H9 (cell line): ENCODE measurements at places on chromosomes 13 and 19. TPM values are rescaled to one million over a fixed set of nuclear protein-coding genes. Genes with fewer than 3 reads are reported as not detected.

- no peak for DNase-seq
- no peaks in the 10 kb centered on the region for H3K36me3 ChIP-seq
- no peak overlapping the region for H3K27ac ChIP-seq
- H3K27me3 ChIP-seq, result no peaks in the 10 kb centered on the region
Measured at GRCh38 chr13:39670445-39670844, 15.0 kb downstream of the COG6 start.

DNA sequence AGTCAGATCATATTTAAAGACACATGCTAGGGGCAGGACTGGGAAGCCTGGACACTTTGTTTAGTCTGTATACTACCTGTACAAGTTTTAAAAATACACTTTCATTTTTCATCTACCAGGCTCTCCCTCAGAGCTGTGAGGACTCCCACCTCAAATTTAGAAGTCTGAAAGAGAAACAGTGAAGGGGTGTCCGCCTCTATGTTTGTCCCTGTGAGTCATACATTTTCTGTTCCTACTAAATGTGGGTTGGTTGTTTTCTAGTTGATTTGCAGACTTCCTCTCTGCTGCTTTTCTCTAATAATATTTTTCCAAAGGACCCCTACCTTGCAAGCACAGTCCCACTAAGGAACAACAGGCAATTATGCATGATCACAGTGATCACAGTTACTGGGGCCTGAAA is 110.5 kb downstream of the ENOX1 start:
- H3K27me3 ChIP-seq, result no peaks in the 10 kb centered on the region
- no peak overlapping the region for H3K27ac ChIP-seq
- no peak overlapping the region for H3K4me3 ChIP-seq
- no peaks in the 10 kb centered on the region for H3K36me3 ChIP-seq

GRCh38 chr19:18795540-18795939 is 4.4 kb upstream of the COMP start:
- no peak overlapping the region for H3K4me3 ChIP-seq
- no peaks in the 10 kb centered on the region for H3K36me3 ChIP-seq
- no peaks in the 10 kb centered on the region for H3K4me1 ChIP-seq
- no peak overlapping the region for H3K27ac ChIP-seq

FXYD7 gene
- 8.2 and 9.0 TPM in 2 replicates for total RNA-seq

GRCh38 chr13:87821512-87821911 is 150.3 kb downstream of the SLITRK5 start:
- H3K27me3 ChIP-seq, result no peaks in the 10 kb centered on the region
- H3K4me3 ChIP-seq, result no peak overlapping the region
- DNase-seq, result no peak
- no peaks in the 10 kb centered on the region for H3K4me1 ChIP-seq

C19orf67 gene
- 0.39 and 0.72 TPM in 2 replicates for total RNA-seq

GRCh38 chr19:15869109-15869555 is 28.7 kb downstream of the CYP4F2 start:
- H3K27me3 ChIP-seq, result no peaks in the 10 kb centered on the region
- H3K36me3 ChIP-seq, result peaks cover 33% of the 10 kb centered on the region
- no peaks in the 10 kb centered on the region for H3K4me1 ChIP-seq
- H3K27ac ChIP-seq, result no peak overlapping the region
- no peak overlapping the region for H3K4me3 ChIP-seq
- no peak for DNase-seq

DNA sequence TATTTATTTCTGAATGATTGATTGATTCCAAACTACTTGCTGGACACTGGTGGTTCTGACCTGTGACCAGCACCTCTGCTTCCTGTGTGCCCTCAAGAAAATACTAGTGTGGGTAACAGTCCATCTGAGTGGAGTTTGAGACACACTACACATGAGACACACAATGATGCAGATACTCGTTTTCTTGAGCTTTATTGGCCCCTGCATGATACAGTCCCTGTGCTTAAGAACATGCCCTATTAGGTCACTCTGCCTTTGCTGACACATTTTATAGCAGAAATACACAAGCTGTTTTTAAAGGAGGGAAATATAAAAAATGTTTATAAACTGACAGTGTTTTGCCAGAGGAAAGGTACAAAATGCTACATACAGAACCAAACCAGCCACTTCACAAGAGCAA is 126.9 kb downstream of the STK24 start:
- no peak overlapping the region for H3K4me3 ChIP-seq
- H3K36me3 ChIP-seq, result peaks cover 63% of the 10 kb centered on the region
- no peaks in the 10 kb centered on the region for H3K27me3 ChIP-seq
- peaks cover 5% of the 10 kb centered on the region; the same call in 1 of the 2 replicates for H3K4me1 ChIP-seq
- DNase-seq, result no peak
- H3K27ac ChIP-seq, result no peak overlapping the region

DNA sequence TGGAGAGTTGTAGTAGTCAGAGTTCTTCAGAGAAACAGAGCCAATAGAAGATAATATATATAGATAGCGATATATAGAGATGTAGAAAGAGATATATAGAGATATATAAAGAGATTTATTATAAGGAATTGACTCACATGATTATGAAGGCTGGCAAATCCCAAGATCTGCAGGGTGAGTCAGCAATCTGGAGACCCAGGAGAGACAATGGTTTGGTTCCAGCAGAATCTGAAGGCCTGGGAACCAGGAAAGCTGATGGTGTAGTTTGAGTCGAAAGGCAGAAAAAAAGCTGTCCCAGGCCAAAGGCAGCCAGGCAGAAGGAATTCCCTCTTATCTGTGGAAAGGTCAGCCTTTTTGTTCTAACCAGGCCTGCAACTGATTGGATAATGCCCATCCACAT is 194.1 kb downstream of the NUFIP1 start:
- no peak for DNase-seq
- no peaks in the 10 kb centered on the region for H3K4me1 ChIP-seq
- H3K27me3 ChIP-seq, result no peaks in the 10 kb centered on the region
- no peak overlapping the region for H3K4me3 ChIP-seq

GRCh38 chr13:26236296-26236695 is 14.2 kb upstream of the RNF6 start:
- H3K27ac ChIP-seq, result no peak overlapping the region
- no peak overlapping the region for H3K4me3 ChIP-seq
- H3K27me3 ChIP-seq, result no peaks in the 10 kb centered on the region
- H3K36me3 ChIP-seq, result no peaks in the 10 kb centered on the region

- H3K27me3 ChIP-seq, result no peaks in the 10 kb centered on the region
- H3K27ac ChIP-seq, result no peak overlapping the region
- no peak overlapping the region for H3K4me3 ChIP-seq
- DNase-seq, result no peak
- no peaks in the 10 kb centered on the region for H3K36me3 ChIP-seq
Measured at GRCh38 chr13:49455007-49455398, 10.9 kb downstream of the SETDB2 start.

TMEM238 gene
- total RNA-seq, result 3.8 and 4.8 TPM in 2 replicates

- DNase-seq, result peak; percentile 69
- H3K36me3 ChIP-seq, result no peaks in the 10 kb centered on the region
- peak overlapping the region; percentile 6; the same call in 1 of the 2 replicates for H3K4me3 ChIP-seq
- no peaks in the 10 kb centered on the region for H3K27me3 ChIP-seq
Measured at GRCh38 chr13:29702912-29703351, 107.4 kb upstream of the SLC7A1 start.

DNA sequence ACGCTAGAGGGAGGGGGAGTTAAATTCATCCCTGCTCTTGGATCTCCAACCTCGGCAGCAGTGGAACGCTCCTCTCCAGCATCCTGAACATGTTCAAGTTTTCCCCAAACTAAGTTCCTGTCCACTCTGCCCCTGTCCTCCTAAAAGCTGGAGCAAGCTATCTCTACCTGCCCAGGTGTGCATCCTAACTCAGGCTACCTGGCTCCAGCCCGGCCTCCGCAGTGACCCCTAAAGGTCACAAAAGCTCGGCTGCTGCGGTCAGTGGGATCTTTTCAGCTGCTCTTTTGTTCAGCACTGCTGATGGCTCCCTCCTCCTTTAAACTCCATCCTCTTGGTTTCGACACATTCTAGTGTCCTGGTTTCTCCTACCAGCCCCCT is 1.4 kb downstream of the DCUN1D2 start:
- H3K4me3 ChIP-seq, result peak overlapping the region; percentile 92
- no peaks in the 10 kb centered on the region for H3K27me3 ChIP-seq
- peaks cover 6% of the 10 kb centered on the region; the same call in 1 of the 2 replicates for H3K4me1 ChIP-seq
- peaks cover 20% of the 10 kb centered on the region for H3K36me3 ChIP-seq
- peak; percentile 76 for DNase-seq
